ENCODE measurements at places on chromosomes 6 and 20.

DNA sequence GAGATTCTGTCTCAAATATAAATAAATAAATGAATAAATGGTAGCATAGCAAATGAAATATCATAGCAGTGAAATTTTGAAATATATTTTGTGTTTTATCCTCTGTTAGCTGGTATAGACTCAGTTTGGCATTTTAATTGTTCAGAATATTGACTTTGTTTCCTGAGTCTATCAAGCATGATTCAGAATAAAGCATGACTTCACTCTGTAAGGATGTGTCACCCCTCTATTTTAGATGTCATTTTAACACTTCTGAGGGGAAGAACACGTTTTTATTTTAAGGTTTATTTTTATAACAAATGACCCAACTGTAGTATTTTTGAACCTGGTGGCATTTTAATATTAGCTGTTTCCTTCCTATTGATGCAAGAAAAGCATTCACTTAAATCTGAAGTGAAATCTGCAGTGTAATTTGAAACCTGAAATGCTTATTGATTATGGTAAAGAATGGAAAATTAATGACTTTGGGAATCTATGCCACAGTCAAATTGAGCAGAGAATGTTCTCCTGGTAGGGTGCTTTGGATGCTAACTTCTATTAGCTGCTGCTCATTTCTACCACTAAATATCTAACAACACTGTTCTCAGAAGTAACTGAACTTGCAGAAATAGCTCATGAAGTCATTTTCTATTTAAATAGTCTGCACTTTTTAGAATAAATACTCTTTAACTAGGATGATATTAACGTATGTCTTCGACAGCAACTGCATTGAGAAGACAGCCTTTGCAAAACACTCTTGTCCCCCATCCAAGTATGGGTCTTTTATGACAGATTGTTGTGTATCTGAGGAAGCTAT, 114.2 kb downstream of the SOX4 start:
- DNase-seq, result no peak

DNA sequence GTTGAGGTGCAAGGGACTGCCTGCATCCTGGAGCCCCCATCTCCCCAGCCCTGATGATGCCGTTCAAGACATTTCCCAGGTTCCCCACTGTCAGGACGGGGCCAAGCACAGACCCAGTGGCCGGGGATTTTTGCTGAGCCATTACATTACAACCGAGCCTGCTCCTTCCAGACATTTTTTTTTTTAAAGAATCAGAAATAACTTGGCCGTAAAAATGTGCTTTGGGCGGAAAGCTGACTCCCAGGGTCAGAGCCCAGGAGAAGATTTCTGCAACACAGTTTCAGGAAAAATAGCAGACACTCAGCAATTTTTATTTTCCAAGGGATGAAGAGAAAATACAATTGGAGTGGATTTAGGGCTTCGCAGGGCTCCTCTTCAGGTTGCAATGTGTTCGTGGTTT, 87.9 kb downstream of the LRFN2 start:
- no peak for DNase-seq

DNA sequence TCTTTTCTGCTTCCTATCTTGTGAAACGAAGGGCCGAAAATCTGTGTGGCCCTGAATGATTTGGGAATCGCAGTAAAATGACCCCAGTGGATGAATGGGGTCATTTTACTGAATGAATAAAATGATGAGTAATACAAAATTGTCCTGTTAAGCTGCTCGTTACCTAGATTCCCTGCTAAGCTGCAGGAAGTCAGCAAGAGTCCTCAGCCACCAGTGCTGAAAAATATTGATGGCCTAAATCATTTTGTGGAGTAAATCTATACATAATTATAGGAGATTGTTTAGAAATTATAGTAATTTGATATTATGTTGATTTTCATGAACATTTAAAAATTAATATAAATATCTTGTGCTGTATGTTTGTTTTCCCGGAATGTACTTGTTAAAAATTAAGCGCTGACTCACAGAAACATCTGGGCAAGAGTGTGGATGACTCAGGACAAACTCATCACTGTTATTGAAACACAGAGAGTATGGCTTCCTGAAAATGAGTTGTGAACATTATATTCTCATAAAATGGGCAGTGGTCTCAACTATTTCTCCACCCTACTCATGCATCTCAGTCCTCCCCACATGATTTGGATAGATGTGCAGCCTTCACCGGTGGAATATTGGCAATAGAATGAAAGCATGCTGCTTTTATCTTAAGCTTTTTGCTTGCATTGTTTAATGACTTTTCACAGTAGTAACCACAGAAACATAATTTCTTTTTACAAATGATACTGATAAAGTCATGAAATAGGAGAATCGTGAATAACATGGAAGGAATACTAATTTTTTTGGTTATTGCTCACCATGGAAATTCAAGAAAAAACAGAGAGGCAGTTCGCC, 36.2 kb upstream of the RGS17 start:
- DNase-seq, result no peak

GRCh38 chr6:167946007-167946406, 51.5 kb upstream of the KIF25 start:
- no peak for DNase-seq

DNA sequence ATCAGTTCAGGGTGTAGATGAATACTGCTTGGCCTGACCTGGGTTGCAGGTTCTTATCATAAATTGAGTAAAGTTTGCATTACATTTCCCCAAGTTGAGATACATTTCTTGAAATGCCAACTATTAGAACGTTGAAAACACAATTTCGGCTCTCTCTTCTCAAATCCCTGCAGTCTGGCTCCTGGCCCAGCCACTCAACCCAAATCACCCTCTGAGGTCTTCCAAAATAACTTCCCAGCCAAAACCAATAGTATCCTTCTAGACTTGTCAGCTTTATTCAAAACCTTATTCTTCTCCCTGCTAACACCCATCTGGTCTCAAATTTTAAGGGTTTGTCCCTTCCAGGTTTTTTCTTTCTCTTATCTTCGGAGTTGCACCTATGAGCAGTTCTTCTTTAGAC, 263.6 kb downstream of the EYA4 start:
- DNase-seq, result no peak

DNA sequence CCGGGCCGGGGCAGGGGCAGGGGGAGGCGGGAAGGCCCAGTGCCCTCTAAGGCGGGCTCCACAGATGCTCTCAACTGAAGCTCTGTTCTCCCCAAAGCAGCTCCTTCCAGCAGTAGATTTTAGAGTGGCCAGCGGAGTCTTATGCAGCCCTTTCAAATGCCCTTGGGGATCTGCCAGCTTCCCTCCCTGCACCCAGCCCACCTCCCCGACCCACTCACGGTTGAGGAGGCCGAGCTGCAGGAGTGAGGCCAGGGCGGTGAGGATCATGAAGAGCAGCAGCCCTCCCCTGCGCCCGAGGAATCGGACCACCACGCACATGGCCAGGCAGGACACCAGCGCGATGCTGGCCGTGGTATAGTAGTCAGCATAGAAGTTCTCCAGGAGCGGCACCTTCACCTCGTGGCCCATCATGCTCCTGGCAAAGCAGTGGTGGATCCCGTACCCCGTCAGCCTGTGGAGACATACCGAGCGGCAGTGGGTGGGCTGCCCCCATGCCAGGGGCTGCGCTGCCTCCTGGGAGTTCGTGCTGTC, 28.0 kb downstream of the PSMG4 start:
- no peak for DNase-seq

DNA sequence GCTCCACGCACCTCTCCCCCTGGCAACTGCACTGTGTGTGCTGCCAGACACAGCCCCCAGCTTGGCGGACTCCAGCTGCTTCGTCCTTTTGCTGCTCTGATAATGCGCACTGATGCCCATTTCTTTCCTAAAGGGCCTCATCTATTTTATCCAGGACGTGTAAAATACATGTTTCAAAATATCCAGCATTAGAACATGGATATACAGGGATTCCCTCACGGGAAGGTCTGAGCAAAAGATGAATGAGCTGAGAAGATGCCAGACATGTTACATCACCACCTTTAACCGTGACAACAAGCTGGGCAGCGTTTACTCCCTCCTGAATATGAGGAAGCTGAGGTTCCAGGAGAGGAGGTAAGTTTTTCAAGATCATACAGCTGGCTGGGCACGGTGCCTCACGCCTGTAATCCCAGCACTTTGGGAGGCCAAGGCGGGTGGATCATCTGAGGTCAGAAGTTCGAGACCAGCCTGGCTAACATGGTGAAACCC, 32.8 kb downstream of the TNXB start:
- no peak for DNase-seq

DNA sequence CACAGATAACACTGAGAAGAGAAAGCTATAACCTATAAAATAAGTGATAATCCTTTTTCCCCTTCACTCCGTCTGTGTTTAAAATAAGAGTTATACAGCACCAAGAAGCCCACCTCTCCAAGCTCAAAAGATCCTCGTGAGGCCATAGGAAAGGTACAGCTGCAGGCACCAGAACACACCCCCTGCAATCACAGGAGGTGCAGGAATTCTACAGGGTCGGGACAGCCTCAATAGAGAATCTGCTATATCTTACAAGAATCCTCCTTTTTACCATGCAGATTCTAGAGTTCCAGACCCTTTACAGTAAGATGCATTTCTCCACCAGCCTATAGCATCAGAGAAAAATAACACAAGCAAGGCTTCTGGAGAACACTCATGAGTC, 5.0 kb upstream of the ADGRF1 start:
- DNase-seq, result no peak

GRCh38 chr20:40635971-40636370, 53.1 kb downstream of the MAFB start:
- no peak for DNase-seq

GRCh38 chr6:72580281-72580940, 41.5 kb upstream of the KCNQ5 start:
- DNase-seq, result peak; percentile 16

DNA sequence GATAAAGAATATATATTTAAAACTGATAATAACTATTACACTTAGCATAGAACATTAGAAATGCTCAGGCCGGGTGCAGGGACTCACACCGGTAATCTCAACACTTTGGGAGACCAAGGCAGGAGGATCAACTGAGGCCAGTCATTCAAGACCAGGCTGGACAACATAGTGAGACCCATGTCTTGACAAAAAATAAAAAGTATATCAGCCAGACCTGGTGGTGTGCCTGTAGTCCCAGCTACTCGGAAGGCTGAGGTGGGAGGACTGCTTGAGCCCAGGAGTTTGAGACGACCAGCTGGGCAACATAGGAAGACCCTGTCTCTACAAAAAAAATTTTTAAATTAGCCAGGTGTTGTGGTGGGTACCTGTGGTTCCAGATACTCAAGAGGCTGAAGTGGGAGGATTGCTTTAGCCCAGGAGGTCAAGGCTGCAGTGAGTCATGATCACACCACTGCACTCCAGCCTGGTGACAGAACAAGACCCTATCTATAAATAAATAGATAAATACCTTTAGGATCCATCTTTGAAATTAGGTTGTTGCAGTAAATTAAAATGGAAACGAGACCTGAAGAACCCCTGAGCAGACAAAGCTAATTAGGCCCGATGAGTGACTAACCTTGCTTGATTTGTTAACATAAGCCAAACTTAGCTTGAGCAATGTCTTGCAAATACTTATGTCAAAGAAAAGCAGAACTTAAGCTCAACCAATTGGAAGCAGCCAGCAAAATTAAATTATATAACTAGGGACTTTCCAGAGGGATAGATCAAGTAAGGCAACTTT, 75.8 kb upstream of the E2F3 start:
- DNase-seq, result peak; percentile 11

GRCh38 chr20:35370751-35371150, 41.0 kb downstream of the UQCC1 start:
- no peak for DNase-seq

DNA sequence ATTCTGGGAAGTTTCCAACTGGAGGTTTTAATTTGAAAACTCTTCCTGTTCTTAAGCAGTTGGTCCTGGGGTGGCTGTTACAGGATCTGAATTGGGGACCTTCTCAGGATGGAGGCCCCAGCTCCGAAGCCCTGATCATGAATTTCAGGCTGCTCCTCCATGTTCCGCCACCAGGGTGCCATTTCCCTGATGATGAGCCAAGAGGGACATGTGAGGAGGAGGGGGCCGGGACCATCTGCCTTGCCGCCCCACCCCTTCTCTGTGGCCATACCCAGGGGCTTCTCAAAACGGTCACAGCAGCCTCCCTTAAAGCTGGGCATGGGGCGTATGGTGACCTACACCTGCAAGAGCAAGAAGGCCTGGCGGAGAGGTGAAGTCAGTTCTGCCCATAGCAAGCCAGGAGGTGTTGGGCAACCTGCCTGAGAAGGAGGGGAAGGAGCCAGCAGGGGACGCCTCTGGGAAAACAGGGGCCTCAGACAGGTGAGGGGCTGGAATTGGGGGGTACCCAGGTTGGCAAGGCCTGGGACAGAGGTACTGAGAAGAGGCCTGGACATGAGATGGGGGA, 3.6 kb upstream of the BAK1 start:
- no peak for DNase-seq

GRCh38 chr6:24458134-24458533, 31.2 kb downstream of the GPLD1 start:
- DNase-seq, result no peak

GRCh38 chr20:20837574-20838021, 125.2 kb upstream of the RALGAPA2 start:
- peak; percentile 7 for DNase-seq
